ENCODE measurements at places on chromosomes 1 and 21.
A peak's percentile ranks its signal among the peaks of the same experiment; 100 is the strongest.

- DNase-seq, result no peak
These were observed 423.3 kb upstream of the CAMK1G start for GRCh38 chr1:209160230-209160629.

DNA sequence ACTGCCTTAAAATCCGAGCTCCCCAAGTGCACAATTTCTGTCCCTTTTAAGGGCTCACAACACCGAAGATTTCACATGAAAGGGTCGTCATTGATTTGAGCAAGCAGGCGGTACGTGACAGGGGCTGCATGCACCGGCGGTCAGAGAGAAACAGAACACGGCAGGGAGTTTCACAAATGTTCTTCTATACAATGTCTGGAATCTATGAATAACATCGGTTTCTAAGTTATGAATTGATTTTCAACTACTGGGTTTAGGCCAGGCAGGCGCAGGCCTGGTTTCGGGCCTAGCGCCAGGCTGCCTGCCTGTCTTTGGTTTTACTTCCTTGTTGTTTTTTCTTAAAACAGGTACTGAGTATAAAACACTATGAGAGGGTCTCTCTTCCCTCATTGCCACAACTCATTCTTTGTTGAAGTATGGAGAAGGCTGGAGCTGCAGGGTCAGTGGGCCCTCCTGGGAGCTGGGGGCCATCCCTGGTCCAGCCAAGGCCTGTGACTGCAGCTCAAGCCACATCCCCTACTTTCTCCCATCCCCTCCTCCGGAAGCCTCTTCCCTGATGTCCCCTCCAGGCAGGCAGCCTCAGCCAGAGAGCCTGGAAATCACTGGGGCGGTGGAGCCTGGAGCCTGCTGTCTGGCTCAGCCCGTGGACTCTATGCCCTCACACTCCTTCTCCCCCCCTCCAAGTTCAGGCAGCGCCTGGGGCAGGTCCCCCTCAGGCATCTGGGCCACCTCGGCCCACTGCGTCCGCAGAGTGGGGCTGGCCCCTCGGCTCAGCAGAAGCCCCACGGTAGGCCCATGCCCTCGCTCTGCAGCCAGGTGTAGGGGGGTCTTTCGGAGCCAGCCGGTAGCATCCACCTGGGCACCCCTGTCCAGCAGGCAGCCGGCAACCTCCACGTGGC lies 2.4 kb downstream of the ANKRD65 start:
- no peak for DNase-seq

- DNase-seq, result no peak
These were observed 487.5 kb upstream of the CHRM3 start for GRCh38 chr1:238898856-238899255.

DNA sequence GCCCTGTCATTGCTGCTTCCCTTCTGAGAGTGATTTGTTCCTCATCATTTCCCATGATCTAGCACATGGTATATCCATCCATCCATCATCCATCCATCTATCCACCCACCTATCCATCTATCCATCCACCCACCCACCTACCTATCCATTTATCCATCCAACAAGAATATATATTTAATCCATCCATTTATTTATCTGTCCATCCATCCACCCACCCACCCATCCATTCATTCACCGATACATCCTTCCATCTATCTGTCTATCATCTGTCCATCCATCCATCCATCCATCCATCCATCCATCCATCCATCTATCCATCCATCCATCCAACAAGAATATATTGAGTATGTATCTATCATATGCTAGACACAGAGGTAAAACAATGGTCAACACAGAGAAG lies 100.0 kb upstream of the ACTL8 start:
- no peak for DNase-seq

DNA sequence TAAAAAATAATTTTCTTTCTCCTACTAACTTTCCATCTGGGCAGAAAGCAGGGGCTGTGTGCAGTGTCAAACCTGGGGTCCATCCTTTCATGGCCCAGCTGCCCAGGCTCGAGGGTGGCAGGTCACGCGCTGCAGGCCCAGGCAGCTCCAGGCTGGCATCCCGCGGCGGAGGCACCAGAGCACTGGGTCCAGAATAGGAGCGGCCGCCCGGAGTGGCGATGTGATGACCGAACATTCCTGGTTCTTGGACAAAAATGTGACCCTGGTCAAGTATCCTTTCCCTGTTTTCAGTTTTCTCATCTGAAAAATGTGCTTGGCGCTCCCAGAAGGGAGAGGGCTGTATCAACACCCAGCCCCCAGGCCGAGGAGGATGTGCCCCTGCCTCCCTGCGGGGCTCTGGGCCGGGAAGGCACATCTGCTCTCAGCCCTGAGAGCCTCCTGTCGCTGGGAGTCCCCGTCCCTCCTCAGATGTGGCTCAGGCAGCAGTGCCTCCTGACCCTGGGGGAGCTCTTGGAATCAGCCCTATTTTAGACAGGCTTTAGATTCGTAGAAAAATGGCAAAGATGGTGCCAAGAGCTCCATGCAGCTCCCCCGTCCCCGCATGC lies 29.3 kb downstream of the SLX9 start:
- DNase-seq, result no peak

DNA sequence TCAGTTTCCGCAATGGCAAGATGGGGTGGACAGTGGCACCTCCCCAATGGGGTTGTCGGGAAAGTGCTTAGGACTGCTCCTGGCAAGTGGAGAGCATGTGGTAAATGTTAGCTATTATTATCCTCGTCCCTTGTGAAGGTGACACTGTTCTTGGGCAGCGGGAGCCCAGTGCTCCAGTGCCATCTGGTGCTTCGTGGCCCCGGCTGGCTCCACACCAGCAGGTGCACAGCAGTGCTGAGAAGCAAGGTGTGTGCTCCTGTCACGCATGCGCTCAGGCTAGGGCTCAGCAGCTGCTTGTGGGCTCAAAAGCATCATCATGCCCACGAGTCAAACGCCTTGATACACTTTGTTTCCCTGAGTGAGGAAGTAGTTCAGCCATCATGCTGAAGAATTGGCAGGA lies 24.9 kb upstream of the KCNC4 start:
- DNase-seq, result no peak

DNA sequence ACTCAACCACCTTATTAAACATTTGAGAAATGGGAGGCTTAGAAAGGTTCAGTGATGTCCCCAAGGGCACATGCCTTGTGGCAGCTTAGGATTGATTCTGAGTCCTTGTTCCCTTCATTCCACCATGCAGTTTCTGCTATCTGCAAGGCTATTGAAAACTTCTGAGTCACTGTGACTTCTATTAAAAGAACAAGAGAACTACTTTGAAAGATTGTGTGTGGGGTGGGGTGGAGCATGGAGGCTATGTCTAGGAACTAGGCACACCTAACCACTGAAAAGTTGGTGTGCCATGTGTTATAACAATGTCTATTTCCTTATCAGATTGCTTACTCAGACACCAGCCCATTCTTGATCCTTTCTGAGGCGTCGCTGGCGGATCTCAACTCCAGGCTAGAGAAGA lies 10.8 kb downstream of the MTARC1 start:
- peak; percentile 23 for DNase-seq

- DNase-seq, result no peak
These were observed 188.7 kb upstream of the ATP1B1 start for GRCh38 chr1:168917796-168918195.

DNA sequence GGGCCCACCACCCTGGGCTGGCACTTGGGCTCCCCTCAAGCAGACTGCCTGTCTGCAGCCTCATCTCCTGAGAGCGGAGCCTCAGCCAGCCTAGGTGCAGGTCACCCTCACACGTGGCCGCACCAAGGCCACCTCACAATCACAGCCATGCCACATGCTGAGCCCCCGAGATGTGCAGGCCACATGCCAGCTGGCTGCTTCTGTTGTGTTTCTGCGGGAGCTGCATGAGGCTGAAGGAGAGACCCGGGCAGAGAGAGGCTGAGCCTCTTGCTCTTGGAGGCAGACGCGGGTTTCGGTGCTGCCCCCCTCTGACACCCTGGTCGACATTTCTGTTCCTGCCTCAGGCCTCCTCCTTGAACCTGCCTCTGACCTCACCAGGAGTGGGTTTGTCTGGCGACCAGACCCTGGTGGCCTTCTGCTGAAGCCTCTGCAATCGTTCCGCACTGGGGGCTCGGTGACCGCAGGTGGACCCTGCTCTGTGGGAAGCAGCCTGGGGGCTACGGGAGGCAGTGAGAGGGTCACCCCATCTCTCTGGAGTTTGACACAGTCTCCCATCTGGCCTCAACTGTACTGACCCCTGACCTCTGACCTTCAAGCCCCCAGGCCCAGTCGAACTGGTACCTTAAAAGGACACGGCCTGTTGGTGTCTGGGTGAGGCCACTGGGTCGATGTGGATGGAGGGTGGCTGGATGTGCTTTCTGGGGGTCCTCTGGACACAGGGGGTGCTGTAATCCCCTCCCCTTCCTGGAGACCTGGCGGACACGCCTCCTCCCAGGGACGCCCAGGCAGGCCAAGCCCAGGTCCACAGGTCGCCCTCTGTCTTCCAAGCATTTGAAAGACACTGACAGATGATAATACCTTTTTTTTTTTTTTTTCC lies 13.0 kb upstream of the C1orf174 start:
- no peak for DNase-seq

DNA sequence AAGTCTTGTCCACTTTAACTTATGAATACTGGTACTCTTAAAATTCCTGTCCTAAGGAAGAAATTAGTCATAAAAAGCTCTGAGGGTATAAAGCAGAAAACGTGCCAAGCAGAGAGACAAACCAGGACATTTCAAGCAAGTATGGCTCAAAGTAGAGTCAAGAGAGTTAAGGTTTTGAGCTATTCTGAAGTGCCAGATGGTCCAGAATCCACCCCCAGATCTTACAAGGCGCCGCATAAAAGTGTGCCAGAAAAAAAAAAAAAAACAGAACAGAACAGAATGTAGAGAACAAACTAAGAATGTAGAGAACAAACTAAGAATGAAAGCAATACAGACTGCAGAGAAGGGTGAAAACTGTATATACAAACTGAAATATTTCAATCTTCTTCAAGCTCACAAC lies 12.5 kb downstream of the EPS15 start:
- peak; percentile 87 for DNase-seq

GRCh38 chr1:185895208-185895900 lies 161.2 kb downstream of the HMCN1 start:
- peak; percentile 48 for DNase-seq

GRCh38 chr1:185644531-185644930 lies 89.7 kb upstream of the HMCN1 start:
- peak; percentile 40 for DNase-seq

GRCh38 chr1:59779949-59780348 lies 34.8 kb upstream of the HOOK1 start:
- DNase-seq, result no peak

- DNase-seq, result peak; percentile 43
These were observed 24.6 kb upstream of the PCBP3 start for GRCh38 chr21:45618846-45619485.

- DNase-seq, result no peak
These were observed 90.7 kb upstream of the TTC39A start for GRCh38 chr1:51420867-51421627.

DNA sequence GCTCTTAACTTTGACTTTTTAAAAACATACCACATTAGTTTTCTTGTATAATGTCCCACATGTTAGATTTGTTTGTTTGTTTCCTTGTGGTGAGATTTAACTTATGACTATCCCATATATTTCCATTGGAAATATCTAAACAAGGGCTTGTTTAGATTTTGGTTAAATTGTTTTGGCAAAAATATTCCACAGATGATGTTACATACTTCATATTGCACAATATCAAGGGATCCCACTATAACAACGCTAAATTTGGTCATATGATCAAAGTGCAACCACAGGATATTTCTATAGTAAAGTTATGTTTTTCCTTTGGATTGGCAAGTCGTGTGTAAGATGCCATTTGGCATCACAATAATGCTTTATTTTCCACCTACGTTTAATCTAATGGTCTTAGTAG lies 396.7 kb downstream of the TGFB2 start:
- DNase-seq, result no peak

DNA sequence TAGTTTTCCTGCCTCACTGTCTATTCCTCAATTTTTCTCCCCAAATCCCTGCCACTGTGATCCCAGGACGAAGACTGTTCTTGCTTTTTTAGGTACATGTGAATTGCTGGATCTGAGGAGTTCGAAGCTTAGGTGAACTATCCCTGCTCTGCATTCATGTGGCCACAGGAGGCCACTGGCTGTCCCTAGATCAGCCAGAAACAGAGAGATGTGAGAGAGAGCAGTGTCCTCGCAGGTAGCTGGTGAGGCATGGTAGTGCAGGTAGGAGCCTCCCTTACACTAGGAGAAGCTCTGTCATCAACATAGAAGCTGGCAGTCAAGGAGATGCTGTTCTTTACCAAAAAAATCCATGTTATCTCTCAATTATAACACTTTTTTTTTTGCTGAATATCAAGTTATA lies 71.5 kb downstream of the USP24 start:
- no peak for DNase-seq

- DNase-seq, result no peak
These were observed 545.6 kb downstream of the AJAP1 start for GRCh38 chr1:5200006-5200405.

DNA sequence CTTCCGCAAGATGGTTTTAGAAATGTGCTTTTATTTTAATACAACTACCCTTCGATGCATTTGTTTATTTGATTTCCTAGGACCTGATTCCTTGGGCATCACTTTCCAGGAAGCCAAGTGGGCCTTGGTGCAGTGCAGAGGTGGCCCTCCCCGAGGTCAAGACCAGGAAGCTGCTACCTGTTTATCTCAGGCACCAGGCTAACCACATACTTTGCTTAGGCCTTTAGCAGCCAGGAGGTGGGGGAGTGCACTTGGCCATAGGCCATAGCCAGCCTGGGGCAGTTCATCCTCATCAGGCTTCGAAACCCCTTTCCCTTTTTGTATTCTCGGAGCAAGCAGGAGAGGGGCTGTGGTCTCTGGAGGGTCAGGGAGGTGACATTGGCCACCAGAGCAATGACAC lies 45.4 kb downstream of the SMYD2 start:
- no peak for DNase-seq

DNA sequence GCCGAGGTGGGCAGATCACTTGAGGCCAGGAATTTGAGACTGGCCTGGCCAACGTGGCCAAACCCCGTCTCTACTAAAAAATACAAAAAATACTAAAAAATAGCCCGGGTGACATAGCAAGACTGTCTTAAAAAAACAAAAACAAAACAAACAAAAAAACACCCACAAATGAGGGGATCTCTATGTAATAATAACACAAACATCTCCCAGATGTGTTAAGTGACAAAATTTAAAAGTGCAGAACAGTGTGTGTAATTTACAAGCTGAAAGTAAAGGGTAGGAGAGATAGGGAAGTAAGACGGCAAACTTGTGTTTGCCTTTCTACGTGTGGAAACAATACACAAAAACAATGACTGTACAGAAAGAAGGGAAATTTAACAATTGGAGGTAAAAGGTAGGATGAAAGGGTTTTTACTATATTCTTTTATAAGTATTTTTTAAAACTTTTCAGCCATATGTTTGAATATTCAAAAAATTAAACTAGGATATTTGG lies 36.3 kb downstream of the ARID4B start:
- DNase-seq, result no peak

DNA sequence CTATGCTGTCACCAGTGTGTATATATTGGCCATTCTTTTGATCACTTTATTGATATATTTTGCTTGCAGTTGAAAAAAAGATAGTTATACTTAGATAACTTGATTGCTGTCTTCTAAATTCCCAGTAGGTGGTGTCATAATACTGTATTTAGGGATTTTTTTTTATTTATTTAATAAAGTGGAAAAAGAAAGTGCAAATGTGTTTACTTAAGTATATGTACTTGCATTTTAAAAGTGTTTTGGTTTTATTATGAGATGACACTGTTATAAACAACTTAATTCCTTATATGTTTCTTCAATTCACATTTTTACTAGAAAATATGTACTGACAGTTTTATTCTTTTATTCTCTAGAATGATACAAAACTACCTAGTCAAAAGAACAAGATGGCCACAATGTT lies 164.8 kb downstream of the USP25 start:
- peak; percentile 51 for DNase-seq

GRCh38 chr1:191943684-191944083 lies 214.6 kb upstream of the RGS18 start:
- no peak for DNase-seq

- no peak for DNase-seq
These were observed 2.1 kb upstream of the CLDN19 start for GRCh38 chr1:42742141-42742540.

All from GM23248 (cell line).